ENCODE measurements at places on chromosomes 5 and 9. TPM values are rescaled to one million over a fixed set of nuclear protein-coding genes. Genes with fewer than 3 reads are reported as not detected.

DNA sequence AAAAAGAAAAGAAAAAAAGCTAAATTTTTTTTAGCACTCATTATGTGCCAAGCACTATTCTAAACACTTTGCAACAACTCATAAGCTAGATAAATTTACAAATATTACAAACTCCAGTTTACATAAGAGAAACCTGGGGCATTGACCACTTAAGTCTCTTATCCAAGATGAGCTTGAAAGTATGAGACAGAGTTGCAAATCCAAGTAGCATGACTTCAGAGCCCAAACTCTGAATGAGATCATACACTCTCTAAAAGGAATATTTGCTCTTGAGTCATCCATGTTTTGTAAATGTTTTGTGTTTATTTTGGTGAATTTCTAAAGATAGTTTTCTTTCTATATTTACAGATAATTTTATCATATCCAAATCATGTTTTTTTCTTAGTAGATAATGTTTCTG lies 4.0 kb upstream of the SHOC1 start:
- no peak for DNase-seq

- peak; percentile 43 for DNase-seq
Measured at GRCh38 chr5:178590141-178590923, at the start of gene COL23A1. TSS of gene COL23A1 (minus strand) at chr5:178590393.

- DNase-seq = no peak
Measured at GRCh38 chr9:87063871-87064270, 116.6 kb upstream of the GAS1 start.

Gene IL13
- total RNA-seq = 0.10 TPM

DNA sequence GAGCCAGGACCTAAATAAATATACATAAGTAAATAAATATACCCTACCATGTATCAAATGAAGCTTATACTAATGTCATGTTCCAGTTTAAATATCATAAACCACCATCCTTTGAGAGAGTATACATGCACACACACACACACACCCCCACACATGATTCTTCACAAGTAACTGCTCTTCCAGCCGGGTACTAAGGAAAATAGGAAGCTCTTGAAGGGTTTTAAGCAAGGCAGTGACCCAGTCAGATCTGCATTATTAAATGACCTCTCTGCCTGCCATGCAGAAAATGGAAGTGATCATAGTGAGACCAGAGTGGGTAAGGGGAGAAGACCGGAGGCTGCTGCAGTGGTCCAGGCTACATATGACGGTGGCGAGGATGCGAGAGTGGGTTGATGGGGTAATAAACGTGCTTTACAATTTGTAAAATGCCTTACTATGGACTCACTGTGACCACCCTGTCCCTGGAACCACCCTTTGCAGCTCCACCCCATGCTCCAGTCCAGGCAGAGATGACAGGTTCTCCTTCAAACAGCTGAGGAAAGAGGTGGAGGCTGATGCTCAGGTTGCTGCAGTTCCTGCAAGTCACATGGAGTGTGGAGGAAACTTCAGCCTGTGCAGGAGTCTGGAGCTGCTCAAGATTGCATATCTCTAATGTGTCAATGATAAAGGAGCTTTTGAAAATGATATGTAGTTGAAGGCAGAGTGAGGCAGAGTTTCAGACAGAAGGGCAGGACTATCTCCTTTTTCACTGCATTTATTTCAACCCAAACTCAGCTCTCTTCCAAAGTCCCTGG lies 38.8 kb upstream of the NDFIP1 start:
- no peak for DNase-seq

Gene ADAMTS2
- total RNA-seq = 49.3 TPM

DNA sequence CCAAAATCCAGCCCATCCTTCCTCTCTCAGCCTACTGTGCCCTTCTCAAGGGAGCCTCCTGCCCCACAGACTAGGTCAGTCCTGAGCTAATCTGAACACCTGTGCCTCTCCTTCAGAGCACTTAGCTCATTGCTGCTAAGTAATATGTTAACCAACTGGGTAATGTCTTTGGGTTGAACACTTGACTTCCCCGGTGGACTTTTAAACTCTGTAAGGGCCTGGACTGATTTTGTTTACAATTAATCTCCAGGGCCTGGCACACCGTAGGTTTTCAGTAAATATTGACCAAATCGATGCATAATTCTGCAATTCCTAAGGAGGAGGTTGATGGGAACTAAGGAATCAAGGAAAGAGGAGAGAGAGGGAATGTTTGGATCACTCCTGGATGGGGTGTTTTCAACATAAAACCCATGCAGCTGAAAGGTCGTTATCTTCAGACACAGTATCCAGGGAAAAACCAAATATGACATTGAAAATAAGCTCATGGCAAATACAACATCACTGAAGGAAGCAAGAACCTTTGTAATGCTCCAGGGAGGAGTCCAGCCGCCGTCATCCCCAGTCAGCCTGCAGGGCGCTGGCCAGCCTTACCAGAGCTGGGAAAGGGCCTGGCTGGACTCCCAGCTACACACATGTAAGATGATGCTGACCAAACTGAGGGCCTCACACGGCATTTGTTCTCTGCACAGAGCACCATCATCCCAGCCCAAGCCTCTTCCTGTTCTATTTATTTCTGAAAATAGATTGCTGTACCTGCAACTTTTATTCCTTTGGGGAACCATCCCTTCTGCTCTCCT lies 166.3 kb downstream of the C5orf15 start:
- DNase-seq = no peak

GRCh38 chr9:116153765-116154333 lies at the start of gene PAPPA:
TSS of gene PAPPA (plus strand) at chr9:116153791. CDS start at chr9:116154173, 382 bp downstream.
- DNase-seq = no peak

Measured in skin of body (tissue), 3 donors.